Fibroblast of gingiva (primary cell): ENCODE measurements at places on chromosomes 7 and 10.
A peak's percentile ranks its signal among the peaks of the same experiment; 100 is the strongest.

DNA sequence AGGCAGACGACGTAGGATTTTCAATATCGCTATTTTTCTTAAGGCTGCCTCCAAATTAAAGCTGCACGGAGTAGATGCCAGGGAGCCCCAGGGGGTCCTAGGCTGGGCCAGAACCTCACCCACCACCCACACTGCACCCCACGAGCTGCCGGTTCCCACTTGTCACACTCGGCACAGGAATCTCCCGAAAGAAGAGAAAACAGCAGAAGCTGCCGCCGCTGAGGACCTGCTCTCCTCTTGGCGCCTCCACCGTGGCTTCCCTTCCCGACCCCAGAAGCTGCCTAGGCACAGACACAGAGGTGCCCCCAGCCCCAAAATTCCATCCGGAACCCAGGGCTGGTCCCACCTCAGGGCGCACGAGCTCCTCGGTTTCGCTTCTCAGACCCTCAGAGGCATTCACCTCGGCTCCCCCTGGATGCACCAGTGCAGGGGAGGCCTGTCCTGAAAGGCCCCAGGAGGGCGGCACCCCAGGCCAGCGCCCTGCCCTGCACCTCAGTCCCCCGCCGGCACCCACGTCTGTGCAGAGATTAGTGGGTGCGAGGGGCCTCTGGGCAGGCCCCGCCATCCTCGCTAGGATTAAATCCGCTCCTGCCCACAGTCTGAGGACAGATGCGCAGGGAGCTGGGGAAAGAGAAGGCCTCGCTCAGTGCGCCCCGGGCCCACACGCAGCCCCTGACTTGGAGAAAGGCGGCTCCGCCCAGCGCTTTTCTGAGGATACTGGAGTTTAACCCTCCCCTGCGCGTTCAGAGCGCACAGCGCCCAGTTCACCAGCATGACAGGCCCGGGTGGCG lies 99.2 kb downstream of the PTPRN2 start:
- no peak for DNase-seq

DNA sequence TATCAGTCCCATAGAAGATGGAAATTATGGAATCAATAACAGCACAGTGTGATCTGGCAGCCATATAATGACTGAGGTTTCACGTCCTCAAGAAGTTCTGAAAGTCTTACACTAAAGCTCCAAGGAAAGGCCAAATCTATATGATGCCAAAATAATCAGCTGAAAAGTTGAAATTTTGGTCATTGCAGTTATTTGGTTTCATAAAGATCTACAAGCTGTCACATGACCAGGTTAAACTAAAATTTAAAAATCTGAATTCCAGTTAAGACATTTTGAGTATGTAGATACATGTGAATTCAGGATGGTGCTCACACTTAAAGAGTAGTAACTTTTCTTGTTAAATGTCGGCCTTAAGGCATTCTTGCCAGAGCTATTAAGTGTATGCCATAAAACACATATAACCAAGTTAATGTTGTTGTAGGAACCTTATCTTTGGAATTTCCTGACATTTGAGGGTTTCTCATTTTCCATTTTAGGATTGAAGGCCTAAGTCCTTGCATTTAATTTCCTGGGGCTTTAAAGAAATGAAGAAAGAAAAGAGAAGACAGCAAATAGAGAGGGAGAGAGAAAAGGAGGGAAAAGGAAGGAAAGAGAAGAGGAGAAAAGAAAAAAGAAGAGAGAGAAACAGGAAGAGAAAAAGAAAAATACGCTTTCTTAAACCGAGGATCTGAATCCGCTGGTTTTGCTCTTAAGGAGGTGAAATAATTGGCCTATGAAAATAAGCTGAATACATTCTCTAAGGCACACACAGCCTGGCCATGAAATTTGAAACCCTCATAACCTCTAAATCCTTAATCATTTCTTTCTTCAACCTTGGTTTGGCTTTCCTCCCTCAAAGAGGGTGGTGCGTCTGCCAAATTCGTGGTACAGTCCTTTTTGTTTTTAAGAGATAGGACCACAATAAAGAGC lies 43.8 kb downstream of the DENND2A start:
- DNase-seq = no peak

GRCh38 chr7:13991791-13992595 lies 2.5 kb upstream of the ETV1 start:
- DNase-seq = peak; percentile 5

- no peak for DNase-seq
These were observed 23.6 kb upstream of the STK17A start for GRCh38 chr7:43559171-43559945.

DNA sequence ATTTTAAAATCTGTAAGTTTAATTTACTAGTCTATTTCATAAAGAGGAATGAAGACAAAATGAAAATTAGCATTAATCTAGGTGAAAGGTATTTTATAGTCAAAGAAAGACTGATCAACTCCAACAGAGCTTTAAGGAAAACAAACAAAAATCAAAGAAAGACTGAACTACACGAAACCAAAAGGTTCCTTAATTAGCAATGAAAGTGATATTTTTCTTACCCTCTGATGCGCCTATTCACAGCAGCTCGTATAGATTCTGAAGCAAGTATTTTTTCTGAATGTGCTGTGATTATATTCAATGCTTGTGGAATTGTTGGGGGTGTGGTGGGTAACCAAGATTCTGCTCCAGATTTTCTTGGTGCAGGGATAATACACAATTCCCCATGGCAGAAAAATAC lies 11.8 kb downstream of the ECD start:
- no peak for DNase-seq
